Hematopoietic multipotent progenitor cell treated with erythropoietin and hydrocortisone succinate and interleukin-3 and kit ligand, for 17 days (in vitro differentiated cells): ENCODE measurements at places on chromosomes 7 and 10.

DNA sequence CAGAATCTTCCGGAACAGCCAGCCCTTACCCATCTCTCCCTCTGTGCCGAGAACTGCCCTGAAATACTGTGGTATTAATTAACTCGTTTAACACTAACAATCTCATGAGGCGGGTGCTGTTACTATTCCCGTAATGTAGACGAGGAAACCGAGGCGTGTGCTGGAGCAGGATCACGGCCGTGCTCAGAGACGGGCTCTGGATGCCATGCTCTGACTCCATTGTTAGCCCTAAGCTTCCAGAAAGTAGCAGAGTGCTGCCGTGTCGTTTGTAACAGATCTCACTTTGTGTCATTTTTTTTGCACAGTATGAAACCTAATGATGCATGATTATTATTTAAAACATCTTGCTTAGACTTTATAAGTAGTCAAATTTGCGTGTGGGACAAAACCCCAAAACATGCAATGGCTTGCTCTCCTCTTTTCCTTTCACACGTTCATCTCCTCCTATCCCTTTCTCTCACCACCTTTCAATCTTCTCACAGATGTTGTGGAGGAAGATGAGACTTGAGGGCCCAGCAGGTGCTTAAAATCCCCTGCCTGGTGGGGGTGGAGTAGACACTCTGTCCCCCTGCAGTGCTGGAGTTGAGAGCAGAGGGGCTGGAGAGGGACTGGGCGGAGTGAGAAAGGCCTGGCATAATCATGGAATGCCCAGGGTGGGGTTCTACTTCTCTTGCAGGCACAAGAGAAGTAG lies 482 bp upstream of the ACTR3C start:
- DNase-seq, result no peak

DNA sequence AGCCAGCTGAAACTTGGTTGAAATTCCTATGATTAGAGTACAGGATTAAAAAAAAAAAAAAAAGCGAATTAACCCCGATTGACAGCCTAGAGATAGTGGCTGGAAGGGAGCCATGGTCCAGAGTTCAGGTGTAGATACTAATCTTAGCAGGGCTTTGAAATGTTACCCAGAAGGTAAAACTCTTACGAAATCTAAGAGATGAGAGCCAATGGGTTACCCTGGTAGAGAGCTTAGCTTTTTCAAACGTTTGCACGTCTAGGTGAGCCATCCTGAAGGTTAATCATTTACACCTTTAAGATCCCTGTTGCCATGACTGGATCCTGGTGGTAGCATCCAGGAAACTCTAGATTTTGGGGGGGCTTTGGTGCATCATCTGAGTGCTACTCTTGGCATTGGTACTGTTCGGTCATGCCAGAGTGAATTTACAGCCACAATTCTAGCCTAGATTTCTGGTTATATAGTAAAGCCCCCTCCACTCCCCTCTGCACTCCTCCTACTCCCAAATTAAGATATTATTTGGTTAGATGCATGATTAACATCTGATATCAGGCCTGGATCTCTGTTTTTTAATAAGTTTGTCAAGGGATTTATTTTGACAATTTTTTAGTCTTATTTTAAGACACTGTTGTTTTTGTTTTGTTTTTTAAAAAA lies 1.2 kb downstream of the AGFG2 start:
- DNase-seq, result no peak

DNA sequence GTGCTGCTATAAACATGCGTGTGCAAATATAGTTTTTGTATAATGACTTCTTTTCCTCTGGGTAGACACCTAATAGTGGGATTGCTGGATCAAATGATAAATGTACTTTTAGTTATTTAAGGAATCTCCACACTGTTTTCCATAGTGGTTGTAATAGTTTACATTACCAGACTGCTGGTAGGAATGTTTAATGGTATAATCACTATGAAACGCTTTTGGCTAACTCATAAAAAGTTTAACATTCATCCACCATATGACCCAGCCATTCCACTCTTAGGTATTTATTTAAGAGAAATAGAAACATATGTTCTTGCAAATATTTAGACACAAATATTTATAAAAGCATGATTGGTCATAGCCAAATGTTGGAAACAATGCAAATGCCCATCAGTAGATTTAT lies 32.1 kb upstream of the TFEC start:
- no peak for DNase-seq

- no peak for DNase-seq
These were observed 42.9 kb downstream of the CHRM2 start for GRCh38 chr7:136911344-136911743.

DNA sequence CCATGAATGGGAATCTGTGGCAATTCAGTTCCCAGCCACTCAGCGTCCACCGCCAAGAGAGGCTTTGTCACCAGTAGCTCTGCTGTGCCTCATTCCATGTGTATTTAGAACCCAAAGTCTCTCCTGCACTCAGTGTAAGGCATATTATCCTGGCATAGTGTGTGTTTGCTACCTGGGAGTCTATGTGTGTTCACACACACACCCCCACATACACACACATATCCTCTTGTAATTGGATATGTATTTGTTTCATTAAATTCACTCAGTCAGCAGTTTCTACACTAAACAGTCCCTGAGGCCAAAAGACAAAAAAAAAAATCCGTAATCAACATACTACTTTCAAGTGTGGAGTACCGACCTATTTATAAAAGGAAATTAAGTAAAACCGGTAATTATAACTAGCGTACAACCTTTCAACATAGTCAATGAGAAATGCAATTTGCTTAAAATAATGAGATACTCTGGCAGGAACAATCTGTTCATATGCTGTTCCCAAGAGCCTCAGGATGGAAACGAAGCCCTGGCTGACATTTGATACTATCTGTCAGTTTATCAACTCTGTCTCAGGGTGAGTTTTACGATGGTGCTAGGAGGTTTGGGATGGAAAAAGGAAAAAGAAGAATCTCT lies 425.8 kb upstream of the CELF2 start:
- no peak for DNase-seq
